ENCODE measurements at places on chromosomes 3 and 15.

DNA sequence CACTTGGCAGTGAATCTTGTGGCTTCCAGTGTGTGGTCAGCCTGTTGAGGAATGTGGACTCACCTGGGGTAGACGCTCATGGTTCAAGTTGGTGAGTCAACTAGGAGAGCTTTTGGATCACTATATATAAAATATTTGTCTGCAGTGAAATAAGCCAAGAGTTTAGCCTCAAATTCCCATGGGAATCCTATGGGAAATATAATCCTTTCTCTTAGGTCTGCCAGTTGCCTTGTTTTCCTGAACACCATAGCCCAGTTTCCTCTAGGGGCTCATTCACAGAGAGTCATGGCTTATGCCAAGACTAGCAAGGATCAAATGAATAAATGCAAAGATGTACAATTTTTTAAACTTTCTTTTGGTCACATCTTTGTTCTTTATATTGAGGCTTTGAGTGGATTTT is 100.1 kb upstream of the NPHP3 start:
- no peak for DNase-seq

- DNase-seq, result no peak
Observed at GRCh38 chr15:66785637-66786036, 83.6 kb downstream of the SMAD6 start.

DNA sequence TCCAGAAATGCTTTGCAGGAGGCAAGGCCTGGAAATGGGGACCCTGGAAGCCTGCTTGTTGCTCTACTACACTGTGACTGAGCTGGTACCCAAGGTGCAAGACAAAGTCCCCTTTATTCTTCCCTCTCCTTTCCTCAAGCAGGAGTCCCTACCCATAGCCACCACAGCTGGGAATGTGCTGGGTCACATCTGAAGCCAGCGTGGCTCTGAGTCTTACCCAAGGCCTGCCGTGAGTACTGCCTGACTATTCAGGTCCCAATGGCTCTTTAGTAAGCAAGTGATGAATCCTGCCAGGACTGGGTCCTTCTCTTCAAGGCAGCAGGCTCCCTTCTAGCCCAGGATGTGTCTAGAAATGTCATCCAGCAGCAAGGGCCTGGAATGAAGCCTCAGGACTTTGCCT is 9.6 kb upstream of the RAD51 start:
- DNase-seq, result no peak

DNA sequence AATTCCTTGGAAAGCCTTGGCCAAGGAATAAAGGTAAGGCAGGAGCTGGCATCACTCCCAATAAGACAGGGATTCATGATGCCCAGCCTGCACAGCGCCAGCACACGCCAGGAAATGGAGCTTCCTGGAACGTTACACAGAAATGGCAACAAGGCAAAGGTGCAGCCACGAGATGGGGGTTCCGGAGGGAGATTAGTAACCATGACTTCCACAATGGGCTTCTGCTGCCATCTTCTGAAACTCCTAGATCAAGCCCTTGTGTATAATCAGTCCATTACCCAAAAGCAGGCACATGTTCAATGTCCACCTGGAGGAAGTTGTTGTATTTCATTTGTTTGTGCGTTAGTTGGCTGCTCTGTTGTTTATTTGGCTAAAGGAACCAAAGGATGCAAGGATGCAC is 131.2 kb upstream of the TRIM42 start:
- no peak for DNase-seq

DNA sequence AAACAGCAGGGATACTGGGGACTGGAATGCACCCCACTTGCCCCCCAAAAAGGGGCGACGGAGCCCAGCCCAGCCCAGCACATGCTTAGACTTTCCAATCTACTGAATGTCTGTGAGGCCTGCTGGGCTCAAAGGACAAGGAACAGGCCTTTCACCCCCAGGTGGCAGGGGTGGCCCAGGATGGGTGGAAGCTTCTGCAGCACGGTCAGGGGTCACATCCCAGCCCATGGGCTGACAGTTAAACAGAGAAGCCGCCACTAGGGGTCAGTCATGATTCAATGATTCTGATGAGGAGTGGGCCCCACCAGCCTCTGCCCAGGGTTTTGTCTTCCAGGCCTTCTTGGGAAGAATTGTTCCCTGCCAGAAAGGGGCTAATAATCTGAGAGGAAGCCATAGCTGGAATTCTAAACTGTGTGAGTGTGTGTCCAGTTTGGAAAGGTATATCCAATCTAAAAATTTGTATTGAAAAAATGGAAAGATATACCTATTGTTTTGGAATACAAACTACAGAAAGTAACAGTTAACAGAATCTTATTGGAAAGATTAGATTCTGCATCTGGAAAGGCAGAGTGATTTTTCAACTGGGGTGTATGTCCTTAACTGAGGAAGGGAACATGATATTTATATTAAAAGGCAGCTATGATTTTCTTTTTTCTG is 2.2 kb downstream of the CHRNB4 start:
- DNase-seq, result no peak

DNA sequence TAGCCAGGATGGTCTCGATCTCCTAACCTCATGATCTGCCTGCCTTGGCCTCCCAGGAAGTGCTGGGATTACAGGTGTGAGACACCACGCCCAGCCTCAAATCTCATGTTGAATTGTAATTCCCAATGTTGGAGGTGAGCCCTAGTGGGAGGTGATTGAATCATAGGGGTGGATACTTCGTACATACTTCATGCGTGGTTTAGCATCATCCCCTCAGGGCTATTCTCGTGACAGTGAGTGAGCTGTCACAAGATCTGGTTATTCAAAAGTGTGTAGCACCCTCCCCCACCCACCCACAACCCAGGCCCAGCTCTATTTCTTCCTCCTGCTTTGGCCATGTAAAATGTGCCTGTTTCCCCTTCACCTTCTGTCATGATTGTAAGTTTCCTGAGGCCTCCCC is 236.9 kb upstream of the IL12A start:
- no peak for DNase-seq

GRCh38 chr3:39141171-39141995 is 12.0 kb downstream of the CSRNP1 start:
- DNase-seq, result peak; percentile 87

DNA sequence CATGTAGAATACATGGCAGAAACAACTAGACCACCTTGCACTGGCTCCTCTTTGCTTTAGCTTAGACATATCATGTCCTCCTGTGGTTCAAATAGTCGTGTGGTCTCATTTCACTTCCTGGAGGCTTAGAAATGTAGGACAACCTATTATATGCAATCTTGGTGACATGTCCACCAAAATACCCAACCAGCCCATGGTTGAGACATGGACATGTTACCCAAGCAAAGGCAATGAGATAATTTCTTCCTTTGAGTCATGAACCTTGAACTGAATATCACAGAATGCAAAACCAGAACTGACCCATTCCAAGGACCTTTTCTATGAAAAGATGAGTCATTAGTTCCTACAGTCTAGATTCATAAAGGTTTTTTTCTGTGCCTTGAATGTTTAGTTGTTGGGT is 309.0 kb upstream of the MDFIC2 start:
- DNase-seq, result no peak

DNA sequence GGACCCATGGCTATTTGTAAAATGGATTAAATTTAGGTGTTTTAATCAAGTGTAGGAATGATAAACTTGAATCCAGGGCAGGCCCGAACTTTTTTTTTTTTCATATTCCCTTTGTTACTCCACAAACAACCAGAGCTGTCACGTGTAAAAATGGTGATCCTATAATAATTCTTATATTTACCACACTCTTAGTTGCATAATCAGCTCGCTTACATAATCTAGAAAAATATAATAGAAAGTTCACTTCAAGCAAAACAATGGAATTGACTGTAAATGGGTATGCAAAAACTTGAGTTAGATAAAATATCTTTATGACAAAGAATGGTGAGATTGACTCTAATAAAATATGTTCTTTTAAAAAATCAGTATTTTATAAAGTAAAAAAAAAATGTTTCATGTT is 2.1 kb upstream of the PAQR9 start:
- DNase-seq, result no peak

- DNase-seq, result no peak
Observed at GRCh38 chr3:44802011-44802410, 40.4 kb downstream of the KIF15 start.
